Right renal pelvis (tissue), 4 donors: ENCODE measurements at places on chromosomes 2 and 18. TPM values are rescaled to one million over a fixed set of nuclear protein-coding genes. Genes with fewer than 3 reads are reported as not detected.

Gene RAB6C
- 0.58 TPM for polyA plus RNA-seq

Gene ORMDL1
- 105 TPM for polyA plus RNA-seq

Gene SRD5A2
- 0.05 TPM for polyA plus RNA-seq

Gene DAW1
- 0.67 TPM for polyA plus RNA-seq

Gene EML6
- polyA plus RNA-seq = 10.7 TPM

Gene AOX1
- polyA plus RNA-seq = 2.4 TPM

Gene LINC00305
- 3.0 TPM for polyA plus RNA-seq

Gene RFTN2
- 17.3 TPM for polyA plus RNA-seq

Gene CFAP53
- polyA plus RNA-seq = 3.3 TPM

Gene PARD6G
- polyA plus RNA-seq = 31.6 TPM

Gene DSG4
- not detected for polyA plus RNA-seq

Gene OR6B2
- polyA plus RNA-seq = not detected

Gene RBKS
- 9.9 TPM for polyA plus RNA-seq

Gene GREB1
- 12.5 TPM for polyA plus RNA-seq

Gene HOXD10
- 147 TPM for polyA plus RNA-seq

Gene MARS2
- 8.5 TPM for polyA plus RNA-seq

Gene FMNL2
- polyA plus RNA-seq = 108 TPM

Gene CAD
- 45.3 TPM for polyA plus RNA-seq

Gene ZBTB7C
- polyA plus RNA-seq = 18.6 TPM

Gene SCN2A
- 2.0 TPM for polyA plus RNA-seq
